ENCODE measurements at places on chromosomes 7 and 10. TPM values are rescaled to one million over a fixed set of nuclear protein-coding genes. Genes with fewer than 3 reads are reported as not detected.
A peak's percentile ranks its signal among the peaks of the same experiment; 100 is the strongest.

DNA sequence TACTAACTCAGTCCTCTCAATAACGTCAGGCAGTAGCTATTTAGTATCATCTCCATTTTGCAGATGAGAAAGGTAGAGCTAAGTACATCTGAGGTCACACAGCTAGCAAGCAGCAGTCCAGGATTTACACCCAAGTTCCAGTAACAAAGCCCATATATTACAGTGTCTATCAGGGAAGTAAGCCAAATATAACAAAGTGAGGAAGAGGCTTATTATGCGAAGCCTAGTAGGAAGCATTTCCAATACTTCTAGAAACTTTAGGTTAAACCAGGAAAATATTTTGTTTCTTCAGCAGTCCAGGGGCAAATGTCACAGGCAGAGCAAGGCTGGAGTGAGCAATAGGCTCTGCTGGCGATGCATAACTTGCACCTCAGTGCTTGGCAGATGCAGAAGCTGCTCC is 53.9 kb downstream of the NOC3L start:
- DNase-seq = no peak

- no peak for DNase-seq
These were observed 107.1 kb downstream of the ABLIM1 start for GRCh38 chr10:114550756-114551635.

DNA sequence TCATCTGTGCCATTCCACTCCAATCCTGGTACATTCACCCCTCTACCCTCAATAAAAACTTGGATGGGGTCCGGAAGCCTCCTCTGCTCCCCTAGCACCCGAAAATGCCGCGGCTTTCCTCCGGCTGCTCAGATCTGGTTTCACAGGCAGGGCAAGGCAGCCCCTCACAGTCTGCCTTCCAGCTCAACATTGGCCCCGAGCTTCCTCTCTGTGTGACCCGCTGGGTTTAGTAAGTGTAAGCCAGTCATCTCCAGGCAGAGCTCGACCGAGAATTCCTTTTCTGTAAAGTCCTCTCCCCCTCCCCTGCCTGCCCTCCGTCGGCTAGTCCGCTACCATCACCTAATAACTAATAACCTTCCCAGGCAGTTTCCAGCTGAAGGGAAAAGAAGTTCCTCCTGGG is 3.4 kb downstream of the INHBA start:
- DNase-seq = peak; percentile 32

Gene SEMA3D
- 8.3 TPM for total RNA-seq

Gene HSPB1
- 286 TPM for total RNA-seq

DNA sequence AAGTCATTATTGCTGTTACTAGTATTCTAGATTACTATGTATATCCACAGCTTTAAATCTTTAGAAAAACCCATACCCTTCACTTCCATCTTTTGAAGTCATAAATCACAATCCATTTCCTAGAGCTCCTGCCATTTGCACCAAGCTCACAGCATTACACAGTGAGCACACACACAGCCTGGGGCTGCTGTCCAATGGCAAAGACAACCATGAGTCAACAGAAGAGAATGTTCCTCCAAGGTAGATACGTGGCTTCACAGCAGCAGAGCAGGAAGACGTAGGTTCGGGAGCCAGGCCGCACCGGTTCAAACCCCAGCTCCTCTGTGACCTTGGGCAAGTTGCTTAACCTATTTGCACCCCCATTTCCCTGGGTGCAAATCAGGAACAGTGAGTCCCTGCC is 234.6 kb downstream of the DIP2C start:
- peak; percentile 95 for DNase-seq

GRCh38 chr7:120979765-120980499 is 8.6 kb upstream of the CPED1 start:
- DNase-seq = no peak

DNA sequence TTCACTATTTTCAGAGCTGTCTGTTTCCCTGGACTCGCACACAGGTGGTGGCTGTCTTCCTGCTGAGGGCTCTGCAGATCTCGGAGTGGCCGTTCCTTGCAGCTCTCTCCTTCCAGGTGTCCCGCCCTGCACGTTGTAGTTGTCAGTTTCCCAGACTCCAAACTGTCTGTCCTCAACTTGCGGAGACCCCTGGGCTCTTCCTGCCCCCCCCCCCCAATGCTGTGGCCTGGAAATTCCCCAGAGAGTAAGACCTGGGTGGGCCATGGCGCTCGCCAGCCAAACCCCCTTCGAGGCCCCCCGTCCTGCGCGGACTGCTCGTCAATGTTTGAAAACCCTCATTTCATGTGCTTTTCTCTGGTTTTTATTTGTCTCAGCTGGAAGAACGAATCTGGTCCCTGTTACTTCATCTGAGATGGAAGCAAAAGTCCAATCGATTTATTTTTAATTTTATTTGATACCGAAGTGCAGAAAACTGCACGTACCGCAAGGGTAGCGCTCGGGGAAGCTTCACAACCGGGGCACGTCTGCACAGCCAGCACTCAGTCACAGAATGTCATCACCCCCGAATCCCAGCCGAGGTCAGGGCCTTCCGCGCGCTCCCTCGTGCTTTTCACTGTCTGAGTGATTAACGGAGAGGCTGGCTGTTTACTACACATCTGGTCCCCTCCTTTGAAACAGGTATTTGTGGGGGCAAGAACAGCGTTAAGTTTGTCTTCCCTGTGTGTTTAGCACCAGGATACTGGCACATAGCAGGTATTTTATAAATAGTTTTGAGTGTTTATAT is 46.4 kb upstream of the NKX6-2 start:
- no peak for DNase-seq

DNA sequence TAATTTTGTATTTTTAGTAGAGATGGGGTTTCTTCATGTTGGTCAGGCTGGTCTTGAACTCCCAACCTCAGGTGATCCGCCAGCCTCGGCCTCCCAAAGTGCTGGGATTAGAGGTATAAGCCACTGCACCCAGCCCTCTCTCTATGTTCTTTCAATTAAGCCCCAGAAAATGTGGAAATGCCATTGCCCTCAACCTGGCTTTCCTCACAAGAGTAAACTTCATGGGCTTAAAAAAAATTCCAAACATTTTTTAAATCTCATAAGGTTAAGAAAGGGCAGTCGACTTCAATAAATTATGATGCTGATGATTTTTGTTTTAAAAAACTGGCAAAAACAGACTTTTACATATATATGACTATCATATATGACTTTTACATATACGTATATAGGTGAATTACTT is 107.6 kb downstream of the TES start:
- DNase-seq = no peak

Gene ACSM6
- not detected for total RNA-seq

- DNase-seq = no peak
These were observed 9.7 kb upstream of the GARS1 start for GRCh38 chr7:30584965-30585364.

- DNase-seq = no peak
These were observed 349.3 kb upstream of the VWC2 start for GRCh38 chr7:49424109-49424508.

DNA sequence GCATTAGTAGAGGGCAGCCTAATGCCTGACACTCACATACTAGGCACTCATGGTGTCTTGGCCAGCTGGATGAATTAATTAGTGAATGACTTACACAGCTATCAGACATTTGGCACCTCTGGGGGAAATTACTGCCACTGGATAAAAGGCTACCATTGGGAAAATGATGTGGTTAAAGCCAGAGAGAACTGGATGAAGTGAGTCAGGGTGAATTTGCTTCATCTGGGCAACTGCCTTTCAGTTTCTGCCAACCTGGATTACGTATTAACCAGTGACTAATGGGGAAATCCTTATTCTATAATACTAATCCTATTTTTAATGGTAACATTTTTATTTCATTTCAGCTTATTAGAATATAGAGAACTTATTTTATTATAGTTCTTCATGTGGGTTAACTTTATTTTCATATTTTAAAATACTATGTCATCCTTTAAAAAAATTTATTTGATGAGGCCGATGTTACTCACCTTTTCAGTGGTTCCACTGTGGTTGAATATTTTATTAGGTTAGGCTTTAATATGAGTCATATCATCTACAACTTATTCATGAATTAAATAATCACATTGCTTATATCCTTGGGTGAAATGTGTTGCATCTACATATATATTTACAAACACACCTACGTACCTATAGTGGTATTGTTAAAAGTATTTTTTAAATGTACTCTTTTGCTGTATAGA is 85.6 kb upstream of the CAPZA2 start:
- peak; percentile 94 for DNase-seq

DNA sequence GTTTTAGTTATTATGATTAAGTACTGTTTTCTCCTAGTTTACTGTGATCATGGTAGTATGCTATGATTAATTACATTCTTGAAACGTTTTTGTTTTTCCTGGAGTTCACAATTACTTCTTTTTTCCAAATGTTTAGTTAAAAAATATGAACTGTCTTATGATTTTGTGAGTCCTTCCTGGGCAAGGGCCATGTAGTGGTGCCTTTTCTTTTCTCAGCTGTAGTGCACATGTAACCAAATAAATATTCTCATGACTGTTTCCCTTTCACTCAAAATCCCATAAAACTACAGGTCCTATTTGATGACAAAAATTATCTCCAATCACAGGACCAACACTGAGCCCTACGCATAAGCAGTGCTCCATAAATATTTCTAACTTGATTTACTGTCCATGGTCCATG is 118.9 kb upstream of the EGR2 start:
- DNase-seq = no peak

GRCh38 chr7:20102982-20103381 is 114.2 kb downstream of the MACC1 start:
- no peak for DNase-seq

DNA sequence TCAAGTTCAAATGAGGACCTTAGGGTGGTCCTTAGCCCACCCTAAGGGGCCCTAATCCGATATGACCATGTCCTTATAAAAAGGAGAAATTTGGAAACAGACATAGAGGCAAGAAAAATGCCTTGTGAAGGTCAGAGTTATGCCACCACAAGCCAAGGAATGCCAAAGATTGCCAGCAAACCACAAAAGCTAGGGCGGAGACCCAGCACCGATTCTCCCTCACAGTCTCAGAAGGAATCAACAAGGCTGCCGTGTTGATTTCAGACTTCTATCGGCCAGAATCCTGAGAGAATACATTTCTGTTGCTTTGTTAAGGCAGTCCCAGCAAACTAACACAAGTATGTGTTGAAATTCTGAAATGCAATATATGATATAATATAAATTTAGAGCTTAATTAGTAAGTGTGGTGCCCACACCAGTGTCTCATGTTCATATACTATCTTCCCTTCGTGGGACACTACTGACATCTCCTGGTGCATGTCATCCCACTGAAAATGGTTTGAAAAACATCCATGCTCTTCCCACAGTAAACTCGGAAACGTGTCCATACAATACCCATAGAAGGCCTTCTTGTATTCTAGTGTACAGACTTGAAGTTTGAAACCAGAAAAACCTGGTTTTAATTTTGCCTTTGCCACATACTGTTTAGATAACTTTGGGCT is 349.0 kb downstream of the TNS3 start:
- DNase-seq = no peak

- no peak for DNase-seq
These were observed 12.2 kb upstream of the PSAP start for GRCh38 chr10:71863203-71863602.

Gene CUBN
- 0.07 TPM for total RNA-seq

GRCh38 chr10:13993673-13994089 is 337.0 kb downstream of the FRMD4A start:
- DNase-seq = no peak

GRCh38 chr10:6171881-6172695 is 30.6 kb upstream of the PFKFB3 start:
- DNase-seq = no peak

Gene NEUROG3
- total RNA-seq = not detected

- no peak for DNase-seq
These were observed 260.2 kb upstream of the BMPER start for GRCh38 chr7:33645104-33645503.

GRCh38 chr7:37107047-37107750 is 341.5 kb downstream of the ELMO1 start:
- no peak for DNase-seq
